Stimulated activated CD4-positive, alpha-beta T cell treated with anti-CD3 and anti-CD28 coated beads, TNF-alpha, amount 100 ng/mL, for 4 hours (primary cell): ENCODE measurements at places on chromosomes 13 and 19.

DNA sequence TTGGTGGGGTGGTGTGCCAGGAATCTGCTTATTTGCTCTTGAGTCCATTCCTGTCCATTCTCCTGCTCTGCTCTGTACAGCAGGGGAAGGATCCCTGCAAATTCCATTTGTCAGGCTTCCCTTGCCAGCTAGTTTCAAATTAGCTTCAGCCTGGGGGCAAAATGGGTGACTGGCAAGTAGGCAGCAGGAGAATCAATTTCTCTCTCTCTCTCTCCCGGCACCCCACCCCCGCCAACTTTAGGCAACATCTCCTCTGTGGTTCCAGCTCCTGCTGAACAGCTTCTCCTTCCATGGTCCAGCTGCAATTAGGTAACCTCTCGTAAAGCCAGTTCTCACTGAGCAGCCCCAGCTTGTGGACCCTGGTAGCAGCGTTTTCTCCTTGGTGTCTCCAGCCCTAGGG lies 6.7 kb upstream of the MYCBP2 start:
- no peak for DNase-seq

DNA sequence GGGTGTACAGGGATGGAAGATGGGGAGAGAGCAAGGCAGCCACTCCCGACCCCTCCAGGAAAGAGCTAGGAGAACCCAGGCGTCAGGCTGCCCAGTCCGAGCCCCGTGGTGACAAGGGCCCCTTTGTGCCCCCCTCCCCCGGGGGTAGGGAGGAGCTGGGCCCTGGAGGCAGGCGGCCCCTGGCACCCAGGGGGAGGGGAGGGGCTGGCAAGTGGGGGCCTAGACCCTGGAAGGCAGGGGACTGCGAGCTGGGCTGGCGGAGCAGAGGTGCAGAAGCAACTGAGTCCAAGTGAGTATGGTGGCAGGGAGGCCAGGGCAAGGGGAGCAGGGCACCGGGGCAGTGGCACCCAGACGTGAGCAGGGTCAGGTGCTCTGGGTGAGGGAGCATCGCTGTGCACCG lies at the start of gene MAG:
TSS of gene MAG (plus strand) at position 246 of the 400 bp plus-strand sequence. CDS start 3,248 bp downstream, outside the sequence.
- no peak for DNase-seq

GRCh38 chr19:19997656-19998268 lies 41.5 kb downstream of the ZNF682 start:
- no peak for DNase-seq

DNA sequence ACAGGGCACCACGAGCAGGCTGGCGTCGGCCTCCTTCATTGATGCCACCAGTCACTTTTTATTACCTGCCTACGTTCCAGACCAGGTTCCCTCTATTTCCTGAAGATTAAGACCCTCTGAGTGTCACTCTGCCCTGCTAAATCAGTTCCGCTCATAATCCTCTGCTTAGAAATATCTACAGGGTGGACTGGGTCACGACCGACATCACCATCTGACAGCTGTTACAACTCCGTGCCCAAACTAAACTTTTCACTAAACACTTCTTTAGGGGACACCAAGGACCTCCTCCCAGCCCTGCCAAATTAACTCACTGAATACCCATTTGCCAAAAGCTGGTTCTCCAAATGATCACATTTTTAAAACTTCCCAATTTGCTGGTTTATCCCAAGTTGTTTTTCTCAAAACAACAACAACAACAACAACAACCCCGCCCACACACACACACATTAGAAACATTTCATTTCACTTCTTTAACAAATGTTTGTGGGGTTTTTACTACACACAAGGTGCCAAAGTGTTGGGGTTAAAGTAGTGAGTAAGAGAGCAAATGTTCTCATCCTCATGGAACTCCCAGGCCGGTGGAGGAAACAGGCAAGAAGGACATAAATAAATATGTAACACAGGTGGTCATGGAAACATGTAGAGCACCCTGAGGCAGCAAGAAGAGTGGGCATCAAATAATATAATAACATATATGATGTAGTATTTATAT lies 72.0 kb upstream of the PEG3 start:
- no peak for DNase-seq

DNA sequence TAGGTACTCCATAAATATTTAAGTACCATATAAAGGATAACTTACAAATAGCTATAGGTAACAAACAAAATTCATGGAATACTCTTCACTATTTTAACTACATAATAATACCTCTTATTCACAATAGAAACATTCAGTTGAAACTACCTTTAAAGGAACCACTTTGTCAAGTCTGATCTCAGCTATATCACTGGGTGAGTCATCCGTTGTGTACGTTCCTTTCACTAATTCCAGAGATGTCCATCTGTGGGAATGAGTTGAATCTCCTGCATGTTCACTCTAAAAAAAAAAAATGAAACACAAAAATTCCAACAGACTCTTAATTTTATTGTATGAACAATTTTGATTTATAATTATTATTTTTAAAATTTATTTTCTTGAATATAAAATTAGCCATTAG lies 149.4 kb upstream of the FBXL3 start:
- DNase-seq, result no peak

DNA sequence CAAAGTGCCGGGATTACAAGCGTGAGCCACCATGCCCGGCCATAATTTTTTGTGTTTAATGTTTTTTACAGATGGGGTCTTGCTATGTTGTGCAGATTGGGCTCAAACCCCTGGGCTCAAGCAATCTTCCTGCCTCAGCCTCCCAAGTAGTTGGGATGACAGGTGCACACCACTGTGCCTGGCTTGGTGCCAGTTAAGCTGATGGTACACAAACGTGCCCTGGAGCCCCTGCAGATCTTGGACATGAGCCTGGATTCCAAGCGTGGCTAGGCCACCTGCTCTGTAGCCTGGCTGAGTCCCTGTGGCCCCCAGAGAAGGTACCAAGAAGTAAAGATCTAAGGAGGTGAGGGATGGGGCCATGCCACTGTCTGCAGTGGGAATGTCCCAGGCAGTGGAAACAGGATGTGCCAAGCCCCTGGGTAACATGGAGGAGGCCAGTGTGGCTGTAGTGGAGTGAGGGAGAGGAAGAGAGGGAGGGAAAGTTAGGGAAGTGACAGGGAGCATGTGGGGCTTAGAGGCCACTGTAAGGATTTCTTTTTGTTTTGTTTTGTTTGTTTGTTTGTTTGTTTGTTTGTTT lies 7.0 kb downstream of the PRODH2 start:
- no peak for DNase-seq

- DNase-seq, result no peak
These were observed 4.9 kb downstream of the ZNF878 start for GRCh38 chr19:12047868-12048267.

- DNase-seq, result no peak
These were observed 31.4 kb downstream of the DNAJC3 start for GRCh38 chr13:95708391-95708774.

GRCh38 chr13:27182844-27183497 lies 11.4 kb upstream of the USP12 start:
- DNase-seq, result no peak

- no peak for DNase-seq
These were observed 13.1 kb downstream of the LRCH1 start for GRCh38 chr13:46565808-46566750.

- no peak for DNase-seq
These were observed 109.5 kb downstream of the DNAJC15 start for GRCh38 chr13:43132911-43133310.

DNA sequence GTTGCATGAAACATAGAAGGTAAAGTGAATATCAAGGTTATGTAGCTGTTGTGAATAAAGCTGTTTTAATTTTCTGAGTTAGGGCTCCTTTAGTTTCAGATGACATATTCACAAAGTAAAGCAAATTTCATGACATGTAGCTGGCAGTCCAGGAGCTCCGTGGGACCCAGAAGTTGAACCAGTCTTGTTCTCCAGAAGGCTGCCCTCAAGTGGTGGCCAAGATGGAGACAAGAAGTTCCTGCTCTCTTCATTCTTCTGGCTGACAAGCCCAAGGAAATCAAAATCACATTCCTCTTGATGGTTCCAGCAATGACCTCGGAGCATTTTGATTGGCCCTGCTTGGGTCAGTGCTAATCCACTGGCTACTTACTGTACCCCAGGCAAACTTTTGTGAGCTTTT lies 128.7 kb downstream of the LIG4 start:
- DNase-seq, result no peak

- no peak for DNase-seq
These were observed 69.2 kb upstream of the TM9SF2 start for GRCh38 chr13:99431927-99432608.

- no peak for DNase-seq
These were observed 27.9 kb downstream of the RCBTB2 start for GRCh38 chr13:48505012-48505411.
